ENCODE measurements at places on chromosomes 7 and 10. TPM values are rescaled to one million over a fixed set of nuclear protein-coding genes. Genes with fewer than 3 reads are reported as not detected.

GRCh38 chr10:95655571-95656290 lies 780 bp downstream of the ALDH18A1 start:
- no peak for DNase-seq

DNA sequence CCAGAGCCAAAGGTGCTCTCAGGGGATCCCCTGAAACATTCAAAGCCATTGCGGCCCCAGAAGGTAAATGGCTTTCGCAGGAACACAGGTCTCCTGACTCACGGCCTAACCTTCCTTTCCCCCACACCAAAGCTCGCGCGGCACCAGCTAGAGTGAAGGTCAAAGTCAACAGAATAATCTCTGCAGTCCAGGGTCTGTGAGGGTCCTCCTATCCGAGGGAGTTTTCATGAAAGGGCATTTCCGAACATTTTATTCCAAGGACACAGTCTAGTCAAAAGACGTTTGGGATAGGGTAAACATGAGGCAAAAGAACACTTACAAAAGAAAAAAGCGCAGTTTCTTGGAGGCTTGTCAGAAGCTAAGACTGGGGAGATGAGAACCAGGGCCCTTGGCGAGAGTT lies 559 bp upstream of the STEAP2 start:
- DNase-seq = no peak

The FAM25C gene
- not detected for total RNA-seq

The KCNIP2 gene
- 653 TPM for total RNA-seq

DNA sequence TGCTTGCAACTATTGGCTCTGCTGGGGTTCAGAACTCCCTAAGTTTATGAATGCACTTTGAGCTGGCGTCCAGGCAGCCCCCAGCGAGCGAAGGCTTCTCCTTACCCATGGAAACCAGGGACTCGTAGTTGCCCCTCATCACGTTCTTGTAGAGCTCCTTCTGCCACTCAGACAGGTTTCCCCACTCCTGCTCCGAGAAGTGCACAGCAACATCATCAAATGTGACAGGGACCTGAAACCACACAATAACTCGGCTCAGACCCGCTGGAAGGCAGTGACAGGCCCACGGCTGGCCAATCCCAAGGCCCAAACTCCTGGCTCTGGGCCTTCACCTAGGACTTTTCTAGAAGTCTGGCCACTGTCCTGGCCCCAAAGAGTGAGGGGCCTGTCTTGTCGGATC lies 6.9 kb downstream of the ZNF777 start:
- DNase-seq = no peak

The PHTF2 gene
- total RNA-seq = 14.3 TPM

The RPEL1 gene
- total RNA-seq = not detected

The CLRN3 gene
- not detected for total RNA-seq

GRCh38 chr10:114758331-114758730 lies 63.2 kb upstream of the FHIP2A start:
- DNase-seq = no peak

The NEBL gene
- 304 TPM for total RNA-seq

The RNF32 gene
- not detected for total RNA-seq

The PCLO gene
- 6.3 TPM for total RNA-seq
